ENCODE measurements at places on chromosomes 4 and X. TPM values are rescaled to one million over a fixed set of nuclear protein-coding genes. Genes with fewer than 3 reads are reported as not detected.

The CC2D2A gene
- polyA plus RNA-seq: 3.5 TPM

The ARHGAP10 gene
- 13.4 TPM for polyA plus RNA-seq

The SPANXB1 gene
- 0.41 TPM for polyA plus RNA-seq

The TNMD gene
- polyA plus RNA-seq: 1.1 TPM

The FAT4 gene
- polyA plus RNA-seq: 0.94 TPM

The MAP9 gene
- 2.8 TPM for polyA plus RNA-seq

The ARMCX1 gene
- 11.7 TPM for polyA plus RNA-seq

The CT45A5 gene
- 0.71 TPM for polyA plus RNA-seq

The NLGN3 gene
- 1.5 TPM for polyA plus RNA-seq

The NEXMIF gene
- polyA plus RNA-seq: 0.11 TPM

The SPACA5 gene
- 0.71 TPM for polyA plus RNA-seq

The MAD2L1 gene
- 15.8 TPM for polyA plus RNA-seq

- no peak for DNase-seq
These were observed 28.2 kb downstream of the TAPT1 start for GRCh38 chr4:16197876-16198665.

GRCh38 chrX:149284616-149285015 lies 220.5 kb downstream of the IDS start:
- no peak for DNase-seq

GRCh38 chr4:81392164-81392563 lies 79.5 kb downstream of the RASGEF1B start:
- no peak for DNase-seq

GRCh38 chr4:73860917-73861316 lies 7.8 kb downstream of the PF4V1 start:
- DNase-seq: no peak

- no peak for DNase-seq
These were observed 377.9 kb downstream of the FAM133A start for GRCh38 chrX:94051926-94052325.

DNA sequence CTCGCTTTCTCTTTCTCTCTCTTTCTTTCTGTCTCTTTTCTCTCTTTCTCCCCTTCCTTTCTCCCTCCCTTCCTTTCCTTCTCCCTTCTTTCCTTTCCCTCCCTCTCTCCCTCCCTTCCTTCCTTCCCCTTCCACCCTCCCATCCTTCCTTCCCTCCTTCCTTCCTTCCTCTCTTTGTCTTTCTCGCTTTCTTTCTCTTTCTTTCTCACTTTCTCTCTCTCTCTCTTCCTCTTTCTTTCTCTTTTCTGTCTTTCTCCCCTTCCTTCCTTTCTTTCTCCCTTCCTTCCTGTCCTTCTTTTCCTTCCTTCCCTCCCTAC lies 2.1 kb upstream of the SORCS2 start:
- DNase-seq: no peak

- no peak for DNase-seq
These were observed 45.6 kb downstream of the SLIT2 start for GRCh38 chr4:20297261-20297660.

GRCh38 chr4:68272380-68272779 lies 26.9 kb upstream of the TMPRSS11B start:
- DNase-seq: no peak

DNA sequence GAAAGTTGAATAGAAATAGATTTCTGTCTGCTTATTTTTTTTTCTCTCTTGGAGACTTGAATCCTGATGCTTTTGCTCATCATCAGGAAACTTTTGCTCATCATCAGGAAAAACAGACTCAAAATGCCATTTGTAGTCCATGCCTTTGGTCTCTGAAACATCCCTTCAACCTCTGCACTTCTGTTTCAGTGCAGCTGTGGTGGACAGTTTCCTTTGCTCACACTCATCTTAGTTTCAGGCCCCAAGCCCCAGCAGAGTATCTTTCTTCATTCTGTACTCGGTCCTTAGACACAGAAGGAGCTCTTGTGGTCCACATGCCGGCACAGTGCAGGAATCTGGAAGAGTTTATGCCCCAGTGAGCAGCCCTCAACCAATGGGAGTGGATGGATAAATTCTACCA lies 337.9 kb downstream of the PPP3CA start:
- no peak for DNase-seq

DNA sequence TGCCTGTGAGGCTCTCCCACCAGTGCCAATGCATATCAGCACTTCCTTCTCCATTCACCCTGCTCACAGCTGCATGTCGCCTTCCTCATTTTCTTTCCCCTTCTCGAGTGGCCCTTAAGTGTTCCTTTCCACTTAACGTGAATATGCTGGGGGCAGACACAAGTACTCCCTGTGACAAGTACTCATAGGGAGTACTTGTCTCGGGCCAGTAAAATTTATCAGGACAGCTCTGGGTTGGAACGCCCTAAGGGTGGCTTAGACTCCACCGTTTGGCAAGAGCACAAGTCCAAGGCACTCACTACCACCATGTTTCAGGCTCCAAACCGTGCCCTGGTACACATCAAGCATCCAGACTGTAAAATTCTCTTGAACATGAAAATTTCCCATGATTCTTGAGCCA lies 3.9 kb upstream of the LDOC1 start:
- no peak for DNase-seq

DNA sequence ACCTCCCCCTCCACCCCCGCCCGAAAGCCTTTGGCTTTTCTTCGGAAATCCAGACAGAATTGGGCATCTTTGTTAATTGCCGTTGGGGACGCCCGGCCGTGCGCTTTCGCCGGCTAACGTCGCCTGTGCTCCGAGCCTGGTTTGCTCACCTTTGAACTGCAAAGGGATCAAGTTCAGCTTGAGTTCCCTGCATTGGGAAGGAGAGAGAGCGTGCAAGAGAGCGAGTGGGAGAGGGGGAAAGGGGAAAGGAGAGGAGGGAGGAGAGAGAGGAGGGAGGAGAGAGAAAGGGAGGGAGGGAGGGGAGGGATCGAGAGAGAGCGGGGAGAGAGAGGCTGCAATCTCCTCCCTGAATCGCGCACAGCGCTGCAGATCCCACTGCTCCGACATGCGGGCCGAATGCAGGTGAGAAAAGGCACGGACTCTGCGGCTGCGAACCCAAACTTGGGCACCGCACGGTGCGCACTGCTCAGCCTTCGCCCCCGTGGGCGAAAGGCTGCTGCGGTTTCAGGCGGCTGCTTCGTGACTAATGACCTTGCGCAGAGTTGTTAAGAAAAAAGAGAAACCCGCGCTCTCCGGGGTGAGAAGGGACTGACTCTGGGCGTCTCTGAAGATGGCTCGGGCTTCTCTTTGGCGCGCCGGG lies at the start of gene PCDH7:
Gene PCDH7 (plus strand): TSS at position 349 of the 640 bp plus-strand sequence. CDS start 1,054 bp downstream, outside the sequence.
- DNase-seq: no peak

DNA sequence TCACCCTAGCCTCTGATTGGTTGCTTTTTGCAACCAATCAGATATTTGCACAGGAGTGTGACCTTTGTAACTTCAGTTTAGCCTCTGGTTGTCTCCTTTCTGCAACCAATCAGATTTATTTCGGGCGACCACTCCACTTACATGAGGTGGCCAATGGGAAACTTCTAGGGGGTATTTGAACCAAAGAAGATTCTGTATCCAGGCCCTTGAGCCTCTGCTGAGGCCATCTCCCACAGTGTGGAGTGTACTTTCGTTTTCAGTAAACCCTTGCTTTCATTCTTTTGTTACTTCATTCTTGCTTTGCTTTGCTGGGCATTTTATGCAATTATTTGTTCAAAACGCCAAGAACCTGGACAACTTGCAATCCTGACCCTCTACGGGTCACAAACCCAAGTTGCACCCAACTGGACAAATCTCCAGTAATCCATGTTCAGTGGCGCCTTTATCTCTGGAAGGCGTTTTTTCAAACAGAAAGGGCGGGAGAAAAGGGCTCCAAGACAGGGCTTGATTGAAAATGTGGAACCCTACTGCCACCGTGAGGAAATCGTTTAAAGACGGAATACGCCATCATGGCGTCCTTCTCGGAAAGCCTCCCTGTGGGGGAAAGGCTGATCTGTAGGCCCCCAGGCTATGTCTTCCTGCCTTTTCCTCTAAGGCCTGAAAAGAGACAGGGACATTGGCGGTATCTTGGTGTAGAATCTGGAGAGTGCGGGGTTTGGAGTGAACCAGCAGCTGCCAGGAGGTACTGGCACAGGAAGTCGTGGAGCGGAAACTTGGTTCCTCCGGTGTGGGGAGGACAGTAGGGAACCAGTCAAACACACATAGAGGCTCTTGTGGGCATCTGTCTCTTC lies 184.6 kb downstream of the OR13H1 start:
- DNase-seq: peak; percentile 98

GRCh38 chr4:8348071-8348470 lies 78.5 kb downstream of the HTRA3 start:
- no peak for DNase-seq

DNA sequence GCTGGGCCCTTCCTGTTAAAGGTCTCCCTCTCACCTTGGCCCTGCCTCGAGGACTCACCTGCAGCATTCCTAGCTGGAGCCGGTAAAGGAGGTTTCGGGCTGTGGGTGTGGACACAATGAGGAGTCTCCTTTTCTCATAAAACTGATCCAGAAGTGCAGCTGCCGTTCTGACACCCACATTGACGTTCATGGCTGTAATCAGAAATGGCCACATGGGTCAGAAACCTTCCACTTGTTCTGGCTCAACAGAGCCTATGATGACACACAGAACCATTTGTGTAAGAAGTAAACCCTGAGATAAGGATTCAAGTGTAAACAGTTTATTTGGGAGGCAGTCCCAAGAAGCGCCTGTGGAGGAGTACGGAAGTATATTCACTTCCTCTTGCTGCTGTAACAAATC lies 63.8 kb downstream of the SRPX start:
- DNase-seq: no peak

GRCh38 chrX:67094061-67094460 lies 449.8 kb upstream of the AR start:
- DNase-seq: no peak

DNA sequence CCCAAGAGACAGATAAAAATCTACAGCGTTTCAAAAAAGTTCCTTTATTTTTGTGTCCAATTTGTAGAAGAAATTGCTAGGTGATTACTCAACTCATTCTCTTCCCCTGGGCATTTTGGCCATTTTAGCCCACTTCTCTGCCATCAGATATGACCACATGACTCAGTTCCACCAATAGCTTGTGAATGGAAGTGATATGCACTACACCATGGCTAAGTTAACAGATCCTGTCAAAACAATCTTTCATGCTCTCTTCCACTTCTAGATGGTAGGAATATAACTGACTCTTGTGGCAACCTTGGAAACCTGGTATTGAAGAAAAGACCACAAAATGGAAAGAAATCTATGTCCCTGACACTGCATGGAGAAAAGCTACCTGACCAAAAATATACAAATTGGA lies 26.2 kb upstream of the FREM3 start:
- DNase-seq: no peak

DNA sequence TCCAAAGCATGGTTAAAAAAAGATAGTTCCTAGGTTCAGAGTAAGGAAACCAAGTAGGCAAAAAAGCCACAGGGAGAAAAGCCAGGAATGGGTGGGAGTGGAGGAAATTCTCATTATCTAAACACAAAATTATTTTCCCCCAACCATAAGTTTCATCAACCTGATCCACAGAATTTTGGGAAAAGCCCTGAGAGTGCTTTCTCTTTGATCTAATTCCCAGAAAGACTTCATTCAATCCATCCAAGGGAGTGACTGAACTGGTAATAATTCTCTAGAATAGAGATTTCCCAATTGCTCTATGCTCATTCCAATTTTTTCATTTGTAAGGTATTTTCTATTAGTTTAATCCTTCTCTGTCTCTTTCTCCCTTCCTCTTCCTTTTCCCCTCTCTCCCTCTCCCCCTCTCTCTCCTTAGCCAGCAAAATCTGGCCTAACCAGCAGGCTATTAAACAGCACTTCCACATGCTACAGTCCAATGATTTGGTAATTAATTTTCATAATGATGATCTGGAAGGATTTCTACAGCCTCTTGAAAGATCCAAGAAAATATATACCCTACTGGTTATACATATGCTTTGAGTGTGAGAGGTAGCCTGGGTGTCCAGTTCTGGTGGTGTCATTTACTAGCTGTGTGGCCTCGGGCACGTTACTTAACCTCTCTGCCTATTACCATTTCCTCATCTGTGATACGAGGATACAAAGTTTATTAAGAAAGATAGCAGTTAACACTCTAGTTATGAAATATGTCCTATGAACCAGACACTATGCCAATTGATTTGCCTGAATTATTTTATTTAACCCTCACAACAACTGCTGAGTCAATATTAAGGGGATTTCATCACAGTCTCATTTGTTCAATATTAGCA lies 251.5 kb upstream of the RASGEF1B start:
- DNase-seq: no peak

- no peak for DNase-seq
These were observed 95.0 kb downstream of the BANK1 start for GRCh38 chr4:101885574-101885973.

GRCh38 chr4:110602061-110602460 lies 20.8 kb downstream of the PITX2 start:
- no peak for DNase-seq

GRCh38 chr4:1082215-1083182 lies 30.9 kb downstream of the RNF212 start:
- no peak for DNase-seq

DNA sequence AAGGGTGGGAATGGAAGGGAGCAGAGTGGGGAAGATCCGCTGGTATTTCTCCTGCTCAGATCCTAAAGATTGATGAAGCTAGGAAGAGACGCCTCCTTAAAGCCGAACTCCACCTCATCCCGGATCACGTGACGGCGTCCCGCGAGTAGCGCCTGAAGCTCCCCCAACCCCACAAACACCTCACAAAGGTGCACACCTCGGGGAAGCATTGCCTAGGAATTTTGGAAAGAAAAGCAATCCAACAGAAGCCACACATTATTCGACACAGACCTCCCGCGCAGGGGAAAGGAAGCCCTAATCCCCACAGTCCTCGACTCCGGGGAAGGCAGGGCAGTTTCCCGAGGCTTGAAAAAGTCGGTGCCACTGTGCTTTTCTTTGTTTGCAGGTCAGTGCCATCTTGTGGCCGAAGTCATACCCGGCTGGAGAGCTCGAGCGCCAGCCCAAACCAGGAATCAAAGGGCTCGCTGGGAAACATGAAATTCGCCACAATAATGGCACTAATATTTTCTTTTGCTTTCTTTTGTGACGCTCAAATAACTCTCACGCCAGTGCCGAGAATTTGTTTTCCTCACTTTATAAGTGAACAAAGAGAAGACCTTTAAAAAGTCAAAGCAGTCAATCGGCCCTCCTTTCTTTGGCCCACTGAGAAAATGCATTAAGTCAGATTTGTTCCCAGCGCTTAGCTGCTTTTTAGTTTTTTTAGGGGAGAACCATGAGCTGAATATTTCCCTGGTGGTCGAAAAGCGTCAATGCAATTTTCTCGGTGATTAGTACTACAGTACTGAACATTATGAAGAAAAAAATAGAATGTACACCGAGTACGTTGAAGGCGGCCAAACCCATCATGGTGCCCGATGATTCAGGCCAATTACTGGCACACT lies at the start of gene NPY1R:
Gene NPY1R (minus strand): TSS at position 71 of the 881 bp plus-strand sequence. CDS start 6,042 bp downstream, outside the sequence.
- peak; percentile 13 for DNase-seq

DNA sequence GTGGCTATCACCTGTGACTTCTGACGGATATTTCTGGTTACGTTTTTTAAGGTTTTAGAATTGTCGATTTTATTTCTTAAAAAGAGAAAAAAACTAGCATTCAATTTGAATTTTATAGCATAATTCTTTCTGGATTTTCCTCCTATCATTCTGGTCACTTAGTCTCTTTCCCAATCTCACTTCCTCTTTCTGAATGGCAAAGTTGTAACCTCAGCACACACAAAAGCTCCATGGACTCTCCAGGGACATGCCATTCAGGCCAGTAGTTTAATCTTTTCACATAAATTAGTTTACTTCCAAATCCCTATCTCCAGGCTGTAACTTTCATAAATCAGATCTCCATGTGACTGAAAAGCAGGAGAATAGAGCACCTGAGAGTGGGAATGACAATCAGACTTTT lies 110.7 kb downstream of the ARAP2 start:
- no peak for DNase-seq
